ENCODE measurements at places on chromosomes 7 and 10.

GRCh38 chr7:6198689-6199595 lies 73.5 kb downstream of the CYTH3 start:
- no peak for DNase-seq

- DNase-seq: no peak
These were observed 49.9 kb downstream of the SIRT1 start for GRCh38 chr10:67934336-67934735.

DNA sequence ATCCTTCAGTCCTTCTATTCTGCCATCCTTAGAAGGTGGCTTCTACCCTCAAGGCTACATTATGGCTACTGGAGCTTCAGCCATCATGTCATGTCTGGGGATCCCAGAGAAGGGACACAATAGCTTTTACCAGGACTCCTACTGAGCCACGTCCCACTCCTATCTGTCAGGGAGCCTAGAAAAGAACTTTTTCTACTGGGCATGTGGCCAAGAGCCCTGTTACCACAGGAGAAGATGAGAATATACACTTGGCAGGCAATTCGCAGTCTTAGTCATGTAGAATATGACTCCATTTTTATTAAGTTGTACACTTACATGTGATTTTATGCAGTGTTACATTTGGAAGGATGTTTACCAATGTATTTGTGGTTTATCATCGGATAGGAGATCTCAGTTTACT lies 64.6 kb upstream of the KCNMA1 start:
- DNase-seq: peak; percentile 65

DNA sequence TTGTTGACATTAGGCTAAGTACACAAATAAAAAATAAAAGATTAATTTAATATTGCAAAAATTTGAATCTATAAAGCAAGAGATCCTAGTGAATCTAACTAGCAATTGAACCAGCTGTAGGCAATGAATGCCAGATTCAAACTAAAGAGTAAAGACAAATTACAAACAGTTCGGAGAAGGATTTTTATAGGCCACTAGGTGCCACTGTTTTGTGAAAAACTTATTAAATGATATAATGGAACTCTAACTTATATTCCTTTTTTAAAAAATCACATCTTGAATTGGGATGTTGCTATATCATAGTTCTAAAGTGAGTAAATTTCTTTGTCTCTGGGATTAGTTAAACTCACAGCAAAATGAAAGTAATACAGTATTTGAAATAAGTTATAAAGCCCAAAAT lies 39.1 kb upstream of the GNAI1 start:
- DNase-seq: no peak

DNA sequence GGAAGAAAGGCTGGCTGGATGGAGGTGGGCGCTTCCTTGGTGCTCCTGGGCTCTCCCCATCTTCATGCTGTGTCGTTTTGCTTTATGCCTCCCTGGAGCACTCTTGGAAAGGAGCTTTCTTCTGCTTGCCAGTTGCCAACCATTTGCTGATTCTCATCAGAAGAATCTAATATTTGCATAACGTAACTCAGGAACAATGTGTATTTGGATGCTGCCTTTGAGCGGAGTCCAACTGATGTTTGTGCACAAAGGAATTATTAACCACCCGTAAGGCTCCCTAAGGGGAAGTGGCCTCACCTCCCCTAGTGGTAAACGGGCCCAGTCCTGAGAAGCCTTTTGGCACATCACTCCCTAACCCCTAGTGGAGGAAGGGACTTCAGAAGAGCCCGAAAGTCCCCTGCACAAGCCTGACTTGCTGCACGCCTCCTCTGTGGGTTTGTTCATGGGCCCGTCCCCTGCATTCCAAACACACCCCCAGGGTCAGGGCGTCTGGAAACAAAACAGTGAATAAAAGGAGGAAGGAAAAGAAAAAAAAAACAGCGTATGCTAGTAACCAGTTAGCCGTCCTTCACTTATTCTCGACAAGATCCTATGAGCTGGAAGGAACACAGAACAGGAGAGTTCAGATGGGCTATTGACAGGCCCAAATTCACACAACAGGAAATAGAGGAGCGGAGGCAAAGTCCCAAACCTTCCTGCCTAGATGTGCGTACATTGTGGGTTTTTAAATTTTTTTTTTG lies 602.2 kb downstream of the LRMDA start:
- peak; percentile 5 for DNase-seq

DNA sequence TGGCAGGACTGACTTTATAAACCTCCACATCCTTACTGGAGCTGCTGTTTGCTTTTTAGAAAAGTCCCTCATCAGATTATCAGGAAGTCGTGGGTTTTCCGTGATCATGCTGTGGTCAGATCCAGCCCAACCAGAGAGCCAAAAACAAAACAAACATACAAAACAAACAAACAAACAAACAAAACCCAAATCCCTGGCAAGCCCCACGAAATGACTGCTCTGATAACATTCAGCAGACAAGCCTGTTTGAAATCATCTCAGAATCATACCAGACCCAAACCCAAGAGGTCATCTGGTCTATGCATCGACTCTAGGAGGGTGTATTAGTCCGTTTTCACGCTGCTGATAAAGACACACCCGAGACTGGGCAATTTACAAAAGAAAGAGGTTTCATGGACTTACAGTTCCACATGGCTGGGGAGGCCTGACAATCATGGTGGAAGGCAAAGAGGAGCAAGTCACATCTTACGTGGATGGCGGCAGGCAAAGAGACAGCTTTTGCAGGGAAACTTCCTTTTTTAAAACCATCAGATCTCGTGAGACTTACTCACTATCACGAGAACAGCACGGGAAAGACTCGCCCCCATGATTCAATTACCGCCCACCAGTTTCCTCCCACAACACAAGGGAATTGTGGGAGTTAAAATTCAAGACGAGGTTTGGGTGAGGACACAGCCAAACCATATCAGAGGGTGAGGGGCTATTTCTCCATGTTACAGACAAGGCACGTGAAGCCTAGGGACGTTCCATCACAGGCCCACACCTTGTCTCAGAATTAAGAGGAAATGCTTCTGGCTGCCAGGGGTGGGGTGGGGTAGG lies 85.7 kb downstream of the PARP12 start:
- DNase-seq: no peak

GRCh38 chr7:12584930-12585329 lies 14.4 kb downstream of the SCIN start:
- DNase-seq: peak; percentile 66

DNA sequence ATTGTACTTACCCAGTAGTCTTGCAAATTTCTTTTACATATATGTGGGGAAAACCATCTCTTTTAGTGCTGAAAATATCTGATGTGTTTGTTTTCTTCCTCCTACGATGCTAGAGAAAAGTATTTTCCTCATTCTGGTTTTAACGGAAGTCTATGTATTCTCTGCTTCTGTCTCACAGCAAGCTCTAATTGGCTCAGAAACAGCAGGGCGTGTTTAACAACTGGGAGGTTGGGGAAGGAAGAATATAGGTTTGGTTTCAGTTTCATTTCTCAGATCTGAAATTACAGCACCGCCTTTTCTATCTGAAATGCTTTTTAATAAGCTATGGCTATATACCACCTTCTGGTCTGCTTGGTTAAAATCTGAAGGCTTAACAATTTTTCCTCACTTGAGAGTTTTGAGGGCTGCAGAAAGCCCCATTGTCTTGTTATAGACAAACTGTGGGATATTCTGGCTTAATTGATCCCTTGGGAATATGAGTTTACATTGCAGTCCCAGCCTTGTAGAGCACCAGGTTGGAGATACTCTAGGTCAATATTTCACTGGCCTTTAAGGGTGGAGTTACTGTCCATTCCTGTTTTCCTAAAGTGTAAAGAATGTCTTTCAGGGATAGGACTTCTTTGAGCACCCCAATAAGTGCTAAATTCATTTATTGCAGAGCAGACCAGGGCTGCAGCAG lies at the start of gene SAMD9:
Gene SAMD9 (minus strand): TSS at position 128 of the 679 bp plus-strand sequence. CDS start 11,882 bp downstream, outside the sequence.
- peak; percentile 87 for DNase-seq

- DNase-seq: no peak
These were observed 29.4 kb downstream of the RABGEF1 start for GRCh38 chr7:66769833-66770512.

- no peak for DNase-seq
These were observed 70.9 kb downstream of the CCDC7 start for GRCh38 chr10:32516567-32517495.

- DNase-seq: no peak
These were observed 6.6 kb upstream of the ATP6V0A4 start for GRCh38 chr7:138804618-138805017.

- DNase-seq: no peak
These were observed 66.8 kb downstream of the PCGF5 start for GRCh38 chr10:91287276-91287675.

GRCh38 chr10:114650831-114651230 lies 7.2 kb downstream of the ABLIM1 start:
- no peak for DNase-seq

- DNase-seq: peak; percentile 70
These were observed 183.0 kb downstream of the RAPGEF5 start for GRCh38 chr7:22173685-22174573.

DNA sequence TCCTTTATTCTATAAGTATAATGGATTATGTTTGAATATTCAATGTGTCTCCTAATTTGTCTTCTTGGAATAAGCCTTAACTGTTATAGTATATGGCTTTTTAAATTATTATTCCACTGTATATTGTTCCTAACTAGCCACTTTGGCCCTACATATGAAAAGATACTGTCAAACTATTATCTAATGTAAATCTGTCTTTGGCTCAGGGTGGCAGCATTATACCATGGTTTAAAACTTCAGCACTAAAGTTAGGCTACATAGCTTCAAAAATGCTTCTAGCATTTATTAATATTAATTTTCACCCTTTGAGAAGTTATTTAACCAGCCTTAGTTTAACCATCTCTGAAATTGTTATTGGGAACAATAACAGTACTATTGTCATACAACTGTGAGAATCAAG lies 543.1 kb upstream of the MBL2 start:
- no peak for DNase-seq

- DNase-seq: no peak
These were observed 57.2 kb downstream of the RASGEF1A start for GRCh38 chr10:43209651-43210141.

GRCh38 chr7:3356173-3356572 lies 55.1 kb downstream of the SDK1 start:
- no peak for DNase-seq

DNA sequence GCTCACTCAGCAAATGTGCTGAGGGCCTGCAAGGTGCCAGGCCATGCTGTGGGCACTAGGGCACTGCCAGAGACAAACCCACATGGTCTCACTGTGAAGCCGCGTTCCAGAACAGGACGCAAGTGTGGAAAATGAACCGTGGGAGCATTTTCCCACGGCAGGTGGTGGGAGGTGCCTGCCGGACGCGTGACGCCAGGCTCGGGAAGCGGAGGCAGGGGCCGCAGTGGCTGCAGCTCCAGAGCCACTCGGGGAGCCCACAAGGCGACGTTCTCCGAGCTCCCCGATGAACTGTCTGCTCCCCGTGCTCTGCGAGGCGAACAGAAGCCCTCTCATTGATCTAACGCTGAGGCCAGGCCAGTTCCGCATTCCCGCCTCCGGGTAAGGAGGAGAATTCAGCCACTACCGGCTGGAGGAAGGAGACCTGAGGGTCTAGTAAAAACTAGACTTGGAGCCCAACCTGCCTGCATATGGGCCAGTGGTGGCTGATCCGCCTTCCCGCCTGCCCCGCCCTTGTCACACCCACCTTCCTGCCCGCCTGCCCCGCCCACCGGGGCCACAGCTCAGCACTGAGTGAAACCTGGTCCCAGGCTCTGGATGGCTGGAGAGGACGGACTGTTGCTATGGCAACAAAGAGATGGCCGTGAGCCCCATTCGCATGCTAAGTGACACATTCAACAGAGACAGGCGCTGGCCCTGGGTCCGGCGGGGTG lies 13.1 kb downstream of the ADGRA1 start:
- DNase-seq: no peak

DNA sequence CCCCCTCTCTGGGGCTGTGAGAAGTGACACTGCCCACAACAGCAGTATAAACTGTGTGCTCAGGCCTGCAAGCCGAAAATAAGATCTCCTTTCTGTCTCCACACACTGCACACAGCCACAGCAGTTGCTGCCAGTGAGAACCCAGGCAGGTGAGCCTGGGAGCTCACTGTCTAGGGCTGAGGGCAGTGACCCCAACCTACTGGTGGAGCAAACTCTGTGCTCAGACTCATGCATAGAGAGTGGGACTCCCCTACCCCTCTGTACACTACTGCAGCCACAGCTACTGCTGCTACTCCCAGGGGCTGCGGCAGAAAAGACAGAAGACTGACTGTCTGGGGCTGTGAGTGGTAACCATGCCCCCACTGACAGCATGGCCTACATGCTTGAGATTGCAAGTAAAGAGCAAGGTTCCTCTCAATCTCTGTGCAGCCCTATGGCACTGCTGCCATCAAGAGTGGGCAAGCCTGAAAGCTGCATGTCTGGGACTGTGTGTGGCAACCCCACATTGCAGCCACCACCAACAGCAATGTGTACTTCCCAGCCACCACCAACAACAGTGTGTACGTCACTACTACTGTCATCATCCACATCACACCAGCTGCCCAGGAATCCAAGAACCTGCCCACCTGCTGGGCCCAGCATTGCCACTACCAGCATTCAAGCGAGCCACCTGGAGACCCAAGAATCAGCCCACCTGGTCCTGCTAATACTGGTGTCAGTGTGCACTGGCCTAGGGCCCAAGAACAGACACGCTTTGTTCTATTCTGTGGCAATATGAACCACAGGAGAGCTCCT lies 226.1 kb downstream of the XPNPEP1 start:
- no peak for DNase-seq

GRCh38 chr7:131604841-131605279 lies 48.4 kb upstream of the PODXL start:
- DNase-seq: no peak

- DNase-seq: no peak
These were observed 74.2 kb downstream of the SHH start for GRCh38 chr7:155738104-155738503.

DNA sequence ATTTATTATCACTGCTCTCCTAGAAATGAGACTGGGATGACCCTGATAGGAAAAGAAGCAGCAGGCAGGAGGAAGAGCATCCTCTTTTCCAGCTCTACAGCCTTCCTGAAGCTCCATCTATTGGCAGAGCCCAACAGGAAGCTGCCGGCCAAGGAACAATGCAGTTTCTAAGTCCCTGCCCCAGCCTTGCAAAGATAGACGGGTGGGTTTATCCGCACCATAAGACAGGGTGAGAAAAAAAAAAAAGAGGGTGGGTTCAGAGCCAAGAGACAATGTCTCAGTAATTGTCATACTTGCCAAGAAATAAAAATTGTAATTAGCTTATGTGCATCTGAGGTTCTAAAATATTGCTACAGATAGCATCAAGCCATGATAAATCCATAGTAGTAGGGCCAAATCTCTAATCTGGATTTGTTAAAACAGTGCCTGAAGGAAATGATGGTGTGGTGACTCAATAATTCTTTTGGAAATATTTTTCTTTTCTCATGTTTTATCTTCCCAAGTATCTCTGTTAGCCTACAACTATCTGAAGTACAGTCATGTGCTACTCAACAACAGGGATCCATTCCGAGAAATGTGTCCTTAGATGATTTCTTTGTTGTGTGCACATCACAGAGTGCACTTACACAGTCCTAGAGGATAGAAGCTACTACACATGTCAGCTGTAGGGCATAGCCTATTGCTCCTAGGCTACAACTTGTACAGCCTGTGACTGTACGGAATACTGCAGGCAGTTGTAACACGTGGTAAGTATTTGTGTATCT lies 242.9 kb upstream of the CXCL12 start:
- no peak for DNase-seq

- DNase-seq: no peak
These were observed 519.1 kb upstream of the GALNT17 start for GRCh38 chr7:70612811-70613210.
